ENCODE measurements at places on chromosomes 2 and 18.

GRCh38 chr2:64863097-64863820 lies 125.9 kb upstream of the SLC1A4 start:
- DNase-seq, result no peak

DNA sequence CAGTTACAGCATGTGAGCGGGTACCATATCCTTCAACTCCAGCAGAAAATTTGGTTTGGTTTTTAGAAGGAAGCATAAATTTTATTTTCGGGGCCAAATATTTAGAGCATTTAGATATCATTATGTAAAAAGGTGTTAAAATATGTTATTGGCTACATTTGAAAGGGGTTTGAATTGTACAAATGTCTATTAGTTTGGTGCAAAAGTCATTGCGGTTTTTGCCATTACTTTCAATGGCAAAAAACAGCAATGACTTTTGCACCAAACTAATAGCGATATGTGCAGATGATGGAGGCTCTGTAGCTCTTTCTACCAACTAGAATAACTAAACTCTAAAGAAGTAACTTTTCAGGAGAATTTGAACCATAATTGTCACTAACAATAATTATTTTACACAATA lies 1666.2 kb upstream of the SLC39A10 start:
- DNase-seq, result no peak

DNA sequence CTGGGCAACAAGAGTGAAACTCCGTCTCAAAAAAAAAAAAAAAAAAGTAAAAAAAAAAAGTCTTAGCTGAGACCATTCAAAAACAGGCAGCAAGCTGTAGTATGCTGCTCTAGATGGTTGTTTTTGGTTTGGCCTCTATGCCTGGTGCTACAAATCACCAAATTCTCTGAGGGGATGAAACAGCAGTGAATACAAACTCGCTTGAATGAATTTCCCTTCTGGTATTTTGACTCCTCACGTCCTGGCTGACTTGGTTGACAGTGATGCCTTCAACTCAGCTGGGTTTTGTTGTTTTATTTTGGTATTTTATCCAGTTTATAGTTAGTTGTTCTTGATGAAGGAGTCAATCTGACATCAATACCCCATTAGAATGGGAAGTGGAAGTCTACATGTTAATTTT lies 3.3 kb upstream of the TCF7L1 start:
- DNase-seq, result no peak

GRCh38 chr18:47146206-47146605 lies 4.1 kb downstream of the HDHD2 start:
- DNase-seq, result no peak

DNA sequence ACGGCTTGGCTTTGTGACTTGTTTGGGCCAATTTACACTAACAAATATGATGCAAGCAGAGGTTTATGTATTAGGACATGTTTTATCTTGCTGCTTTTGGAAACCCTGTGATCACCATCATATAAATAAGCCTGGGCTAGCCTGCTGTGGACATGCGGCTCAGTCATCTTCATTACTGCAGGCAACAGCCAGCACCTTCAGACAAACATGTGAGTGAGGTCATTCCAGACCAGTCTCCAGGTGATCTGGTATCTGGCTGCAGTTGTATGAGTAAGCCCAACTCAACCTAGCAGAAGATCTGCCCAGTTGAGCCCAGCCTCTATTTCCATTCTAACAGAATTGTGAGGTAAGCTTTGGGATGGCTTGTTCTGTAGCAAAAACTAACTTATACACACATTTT lies 254.6 kb upstream of the ATP5MC3 start:
- DNase-seq, result no peak

GRCh38 chr18:63705401-63705800 lies 2.6 kb downstream of the SERPINB11 start:
- no peak for DNase-seq

GRCh38 chr2:50712569-50712968 lies 319.4 kb downstream of the NRXN1 start:
- no peak for DNase-seq

GRCh38 chr2:41873102-41874031 lies 174.5 kb upstream of the PKDCC start:
- DNase-seq, result no peak

DNA sequence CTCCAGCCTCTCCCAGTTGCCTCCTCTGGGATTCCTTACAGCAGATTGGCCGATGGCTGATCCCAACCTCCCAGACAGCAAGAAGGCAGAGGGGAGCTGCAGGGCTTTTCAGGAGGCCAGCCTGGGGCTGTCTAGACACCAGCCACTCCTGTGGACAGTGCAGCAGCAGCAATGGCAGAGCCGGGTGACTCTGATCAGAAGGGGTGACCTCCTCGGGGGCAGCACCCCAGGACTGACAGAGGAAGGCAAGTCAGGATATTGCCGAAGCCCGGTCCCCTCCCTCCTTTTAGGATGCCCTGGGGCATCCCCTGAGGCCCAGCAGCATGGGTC lies 84.5 kb downstream of the INHBB start:
- DNase-seq, result no peak

DNA sequence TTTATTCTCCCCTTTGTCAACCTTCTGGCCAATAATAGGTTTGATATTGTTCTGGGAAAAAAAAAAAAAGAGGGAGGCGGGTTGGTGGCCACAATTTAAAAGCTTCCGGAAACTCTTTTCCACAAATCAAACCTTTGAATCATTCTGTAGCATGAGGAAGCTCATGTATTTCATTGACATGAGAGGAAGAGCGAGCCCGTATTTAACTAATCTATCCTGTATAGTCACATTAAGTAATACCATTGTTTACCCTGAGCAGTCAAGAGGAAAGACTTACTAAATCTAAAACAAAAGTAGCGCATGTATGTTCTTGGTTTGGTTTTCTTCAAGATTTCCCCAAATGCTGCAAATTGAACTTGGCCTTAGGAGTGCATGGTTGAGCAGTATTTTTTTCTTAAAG lies 120.1 kb downstream of the NCKAP5 start:
- DNase-seq, result no peak

DNA sequence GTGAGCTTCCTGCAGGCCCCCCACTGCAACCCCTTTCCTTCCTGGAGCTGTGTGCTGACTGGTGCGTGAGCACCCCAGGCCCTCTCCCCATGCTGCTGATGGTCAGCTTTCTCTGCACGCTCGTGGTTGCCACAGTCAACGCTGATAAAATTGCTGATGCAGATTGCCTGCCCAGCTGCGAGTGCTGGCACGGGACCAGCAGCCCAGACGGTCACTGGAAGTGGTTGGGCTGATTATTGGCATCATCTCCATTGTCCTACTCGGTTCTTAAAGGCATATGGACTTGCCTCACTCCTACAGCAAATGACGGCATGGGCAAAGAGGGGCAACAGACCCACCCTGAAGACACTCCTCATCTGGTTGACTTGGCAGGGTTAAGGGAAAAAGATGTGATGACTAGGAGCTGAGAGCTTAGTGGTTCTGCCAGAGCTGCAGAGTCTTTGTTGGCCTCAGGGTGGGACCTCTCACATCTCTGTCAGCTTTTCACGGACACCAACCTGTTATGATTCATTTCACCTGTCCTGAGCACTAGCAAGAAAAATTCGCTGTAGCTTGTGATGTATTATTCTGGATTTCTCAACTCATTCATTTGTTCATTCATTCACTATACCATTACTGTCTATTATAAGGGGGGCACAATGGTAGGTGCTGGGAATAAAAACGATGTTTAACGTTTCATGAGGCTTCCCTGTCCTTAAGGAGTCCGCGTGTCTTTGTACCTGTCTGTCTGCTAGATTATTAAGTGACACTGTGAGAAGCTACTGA lies 38.4 kb downstream of the PAX8 start:
- DNase-seq, result no peak

GRCh38 chr2:135709992-135710391 lies 31.7 kb upstream of the UBXN4 start:
- DNase-seq, result peak; percentile 63

- no peak for DNase-seq
These were observed 146.5 kb downstream of the SH3BP4 start for GRCh38 chr2:235098269-235098668.

DNA sequence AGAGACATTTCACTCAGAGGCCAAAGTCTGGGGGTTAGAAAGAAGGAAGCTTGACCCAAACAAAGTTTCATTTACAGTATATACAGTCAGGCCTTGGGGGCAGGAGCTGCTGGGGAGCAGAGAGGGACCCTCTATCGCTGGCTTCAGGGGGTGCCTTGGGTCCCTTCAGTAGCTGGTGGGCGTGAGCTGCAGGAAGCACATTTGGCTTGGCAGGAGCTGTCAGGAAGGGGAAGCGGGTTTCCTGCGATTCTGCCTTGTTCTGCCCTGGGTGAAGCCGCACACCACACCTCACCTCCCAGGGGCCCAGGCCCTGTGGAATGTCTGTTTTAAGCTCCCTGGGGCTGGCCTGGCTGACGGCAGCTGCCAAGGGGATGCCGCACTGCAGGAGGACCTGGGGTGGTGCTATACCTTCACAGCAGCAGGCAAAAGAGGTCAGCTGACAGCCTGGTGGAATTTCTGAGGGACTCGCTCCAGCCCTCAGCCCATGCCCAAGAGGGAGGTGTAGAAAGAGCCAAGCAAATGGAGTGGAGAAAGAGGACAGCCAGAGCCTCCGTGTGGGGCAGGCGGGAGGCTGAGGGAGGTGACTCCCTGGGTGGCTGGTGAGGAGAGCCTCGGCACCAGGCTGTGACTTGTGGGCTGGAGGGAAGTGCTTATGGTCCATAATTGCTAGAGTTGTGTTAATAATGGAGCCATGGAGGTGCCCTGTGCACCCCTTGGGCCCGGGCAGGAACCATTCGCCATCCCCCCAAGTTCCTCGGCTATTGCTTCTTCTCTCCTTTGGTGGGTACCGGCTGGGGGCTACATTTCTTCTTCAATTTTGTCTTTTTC lies 43.9 kb downstream of the PSD4 start:
- no peak for DNase-seq

DNA sequence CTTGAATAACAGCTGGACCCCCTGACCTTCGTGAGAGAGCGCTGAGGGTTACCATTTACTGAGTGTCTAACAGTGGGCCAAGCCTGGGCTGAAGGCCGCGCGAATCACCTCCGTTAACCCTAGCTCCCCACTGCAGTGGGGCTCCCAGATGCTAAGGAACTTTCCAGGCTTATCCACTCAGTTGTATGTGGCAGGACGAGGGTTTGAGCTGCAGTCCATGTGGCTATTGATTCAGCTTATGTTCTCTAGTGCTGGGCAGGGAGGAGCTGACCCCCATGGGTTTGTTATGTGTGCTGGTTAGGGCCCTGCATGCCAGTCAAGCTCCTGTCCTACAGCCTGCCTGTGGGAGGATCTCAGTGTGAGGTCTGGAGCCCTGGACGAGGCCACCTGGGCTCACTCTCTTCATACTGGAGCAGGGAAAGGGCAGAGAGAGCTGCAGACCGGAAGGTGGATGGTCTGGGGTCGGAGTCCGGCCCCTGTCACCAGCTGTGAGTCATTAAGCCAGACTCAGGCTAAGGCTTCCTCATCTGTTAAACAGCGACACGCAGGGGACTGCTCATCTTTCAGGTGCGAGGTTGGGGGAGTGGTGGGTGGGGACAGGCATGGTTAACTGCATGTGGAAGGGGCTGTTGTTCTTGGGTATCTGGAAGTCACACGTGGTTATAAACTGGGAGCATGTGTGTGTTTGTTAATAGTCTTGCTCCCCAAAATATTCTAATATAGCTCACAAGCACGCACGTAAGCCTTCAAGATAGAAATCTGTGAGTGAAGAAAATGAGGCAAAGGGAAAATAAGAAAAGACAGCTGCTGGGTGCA lies 6.6 kb downstream of the PSD4 start:
- DNase-seq, result no peak

- no peak for DNase-seq
These were observed 346.1 kb downstream of the RPRM start for GRCh38 chr2:153132418-153132817.

GRCh38 chr2:234905547-234906265 lies 46.1 kb upstream of the SH3BP4 start:
- DNase-seq, result no peak

DNA sequence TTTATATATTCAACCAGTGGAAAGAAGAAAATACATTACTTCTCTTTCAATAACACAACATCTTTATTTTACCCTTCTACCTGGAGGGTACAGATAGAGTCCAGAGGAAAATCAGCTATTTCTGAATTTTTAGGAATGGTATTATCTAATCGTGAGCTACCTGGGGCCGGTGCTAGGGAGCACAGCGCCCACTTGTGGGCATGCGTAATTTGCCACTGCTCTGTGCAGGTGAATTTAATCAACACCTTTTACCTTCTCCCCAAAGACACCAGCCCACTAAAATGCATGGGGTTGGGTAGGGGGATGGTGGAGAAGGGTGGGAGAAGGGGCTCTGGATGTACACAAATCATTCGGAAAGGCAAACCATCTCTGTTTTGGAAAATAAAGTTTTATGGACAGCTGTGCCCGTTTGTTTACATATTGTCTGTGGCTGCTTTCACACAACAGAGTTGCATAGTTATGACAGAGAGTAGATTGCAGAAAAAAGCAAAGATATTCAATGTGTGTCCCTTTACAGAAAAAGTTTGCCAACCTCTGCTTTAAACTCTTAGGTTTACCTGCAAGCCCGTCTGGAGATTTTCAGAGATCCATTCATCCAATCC lies 51.5 kb upstream of the DCC start:
- DNase-seq, result no peak

GRCh38 chr2:232486558-232487384 lies 863 bp downstream of the ECEL1 start:
- no peak for DNase-seq

GRCh38 chr18:50190926-50191325 lies 4.0 kb downstream of the MYO5B start:
- DNase-seq, result no peak

DNA sequence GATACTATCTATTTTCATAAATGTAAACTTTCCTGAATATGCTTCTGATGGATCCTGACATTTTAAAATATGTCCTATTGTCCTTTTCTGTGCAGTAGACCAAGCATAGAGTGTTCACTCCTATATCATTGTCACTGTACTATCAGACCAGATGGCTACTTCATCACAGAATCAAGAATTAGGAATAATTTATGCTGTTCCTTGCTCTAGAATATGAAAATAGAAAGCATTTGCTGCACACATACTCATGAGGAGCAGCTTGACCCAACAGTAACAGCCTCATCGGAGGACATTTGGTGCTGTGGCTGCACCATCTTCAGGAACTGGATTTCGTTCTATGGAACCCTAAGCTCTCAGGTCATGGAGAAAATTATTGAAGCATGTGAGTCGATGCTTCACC lies 468.9 kb upstream of the HNRNPA3 start:
- DNase-seq, result no peak

DNA sequence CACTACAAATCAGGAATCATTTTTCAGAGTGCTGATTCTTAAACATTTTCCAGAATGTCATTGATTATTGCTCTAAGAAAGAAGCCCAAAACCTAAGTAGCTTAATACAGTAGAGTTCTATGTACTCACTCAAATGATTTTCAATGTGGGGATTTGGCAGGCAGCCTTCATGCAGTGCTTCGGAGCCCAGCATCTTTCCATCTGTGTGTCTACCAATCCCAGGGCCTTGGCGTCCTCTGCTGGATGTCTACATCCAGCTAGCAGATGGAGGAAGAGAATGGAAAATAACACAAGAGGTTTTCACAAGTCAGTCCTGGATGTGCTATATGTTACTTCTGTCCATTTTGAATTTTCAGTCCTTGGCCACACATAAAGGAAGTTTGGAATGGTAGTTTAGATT lies 151.8 kb downstream of the RDH14 start:
- DNase-seq, result no peak

- DNase-seq, result no peak
These were observed 154.5 kb downstream of the TPO start for GRCh38 chr2:1567556-1568344.
